Stimulated activated CD8-positive, alpha-beta memory T cell treated with anti-CD3 and anti-CD28 coated beads, Interleukin-7, amount 100 ng/mL, for 24 hours (primary cell): ENCODE measurements at places on chromosomes 12 and 14.

- no peak for DNase-seq
Observed at GRCh38 chr14:68942296-68943035, 36.6 kb downstream of the ACTN1 start.

- DNase-seq, result no peak
Observed at GRCh38 chr14:95524706-95525512, 8.5 kb upstream of the SYNE3 start.

GRCh38 chr14:75702122-75702521 lies 41.1 kb downstream of the TTLL5 start:
- DNase-seq, result no peak

DNA sequence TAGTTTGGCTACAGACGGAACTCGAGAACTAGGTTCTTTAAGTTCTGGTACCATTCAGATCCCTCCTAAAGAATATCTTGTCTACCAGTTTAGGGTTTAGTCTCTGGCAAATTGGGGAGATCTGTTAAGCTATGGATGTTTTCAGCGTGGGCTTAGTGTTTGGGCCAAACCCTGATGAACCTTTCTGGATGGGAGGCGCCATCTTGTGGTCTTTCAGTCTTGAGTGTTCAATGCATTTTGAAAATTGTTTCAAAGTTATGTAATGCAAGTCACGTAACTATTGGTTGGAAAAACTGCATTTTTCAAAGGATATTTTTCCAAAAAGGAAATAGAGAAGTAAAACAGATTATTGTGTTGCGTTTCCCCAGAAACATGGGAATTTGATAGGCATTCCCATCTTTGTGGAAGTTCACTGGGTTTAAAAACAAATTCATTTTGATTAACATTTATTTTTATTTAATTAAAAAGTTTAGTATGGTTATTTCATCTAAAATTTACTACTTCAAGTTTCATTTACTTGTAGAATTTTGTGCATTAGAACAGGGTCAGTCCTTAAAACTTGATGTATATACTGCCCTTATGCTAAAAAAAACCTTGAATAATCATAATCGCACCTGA lies 169.0 kb downstream of the PRIMA1 start:
- no peak for DNase-seq
